ENCODE measurements at places on chromosomes 3 and 15.

- DNase-seq: no peak
Measured at GRCh38 chr3:113783980-113784379, 37.1 kb downstream of the ATP6V1A start.

DNA sequence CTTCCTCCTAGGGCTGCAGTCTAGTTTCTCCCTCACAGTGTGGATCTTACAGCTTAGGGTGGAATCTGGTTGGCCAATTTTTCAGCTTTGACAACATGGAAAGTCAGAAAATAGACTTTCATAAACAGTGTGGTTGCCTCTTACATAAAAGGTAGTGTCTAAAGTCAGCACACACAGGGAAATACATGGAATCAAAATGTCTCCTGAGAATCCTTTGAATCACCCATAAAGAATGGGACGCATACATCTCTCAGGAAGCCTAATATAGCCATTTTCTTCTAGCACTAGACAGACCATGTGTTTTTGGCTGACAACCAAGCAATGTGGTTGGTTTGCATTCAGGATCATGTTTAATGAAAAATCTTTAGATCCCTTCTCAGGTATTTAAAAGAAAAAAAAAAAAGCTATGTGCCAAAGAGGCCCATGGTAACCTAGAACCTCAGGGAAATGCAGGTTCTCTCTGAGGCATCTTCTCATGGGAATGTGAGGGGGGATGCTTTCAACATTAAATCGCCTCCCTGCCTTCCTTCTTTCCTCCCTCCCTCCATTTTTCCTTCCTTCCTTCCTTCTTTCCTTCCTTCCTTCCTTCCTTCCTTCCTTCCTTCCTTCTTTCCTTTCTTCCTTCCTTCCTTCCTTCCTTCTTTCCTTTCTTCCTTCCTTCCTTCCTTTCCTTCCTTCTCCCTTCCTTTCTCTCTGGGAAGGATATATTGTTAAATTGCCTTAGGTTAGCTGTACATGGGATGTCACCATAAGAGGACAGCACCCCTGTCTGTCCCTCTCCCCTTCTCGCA lies 34.3 kb upstream of the ZBTB38 start:
- DNase-seq: no peak

GRCh38 chr15:87703327-87704111 lies 553.0 kb downstream of the NTRK3 start:
- no peak for DNase-seq

DNA sequence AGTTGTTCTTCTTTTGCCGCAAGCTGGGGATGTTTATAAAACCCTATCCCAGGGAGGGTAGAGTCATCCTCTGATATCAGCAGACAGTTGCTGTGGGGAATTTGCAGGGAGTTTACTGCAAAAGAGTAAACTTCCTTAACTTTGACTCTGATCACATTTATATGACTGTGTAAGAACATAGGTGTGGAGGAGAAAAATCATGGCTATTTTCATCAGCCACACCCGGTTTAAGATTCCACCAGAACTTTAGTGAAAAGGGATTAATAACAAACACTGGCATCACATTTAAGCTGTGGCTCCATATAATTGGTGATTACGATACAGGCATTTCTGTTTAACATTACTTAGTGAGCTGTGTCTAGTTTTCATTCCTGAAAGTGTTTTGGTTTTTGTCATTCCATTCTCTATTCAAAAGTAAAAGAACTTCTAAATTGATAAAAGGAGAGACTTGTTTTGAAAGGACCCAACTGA lies 143.1 kb downstream of the MYLK start:
- DNase-seq: no peak

DNA sequence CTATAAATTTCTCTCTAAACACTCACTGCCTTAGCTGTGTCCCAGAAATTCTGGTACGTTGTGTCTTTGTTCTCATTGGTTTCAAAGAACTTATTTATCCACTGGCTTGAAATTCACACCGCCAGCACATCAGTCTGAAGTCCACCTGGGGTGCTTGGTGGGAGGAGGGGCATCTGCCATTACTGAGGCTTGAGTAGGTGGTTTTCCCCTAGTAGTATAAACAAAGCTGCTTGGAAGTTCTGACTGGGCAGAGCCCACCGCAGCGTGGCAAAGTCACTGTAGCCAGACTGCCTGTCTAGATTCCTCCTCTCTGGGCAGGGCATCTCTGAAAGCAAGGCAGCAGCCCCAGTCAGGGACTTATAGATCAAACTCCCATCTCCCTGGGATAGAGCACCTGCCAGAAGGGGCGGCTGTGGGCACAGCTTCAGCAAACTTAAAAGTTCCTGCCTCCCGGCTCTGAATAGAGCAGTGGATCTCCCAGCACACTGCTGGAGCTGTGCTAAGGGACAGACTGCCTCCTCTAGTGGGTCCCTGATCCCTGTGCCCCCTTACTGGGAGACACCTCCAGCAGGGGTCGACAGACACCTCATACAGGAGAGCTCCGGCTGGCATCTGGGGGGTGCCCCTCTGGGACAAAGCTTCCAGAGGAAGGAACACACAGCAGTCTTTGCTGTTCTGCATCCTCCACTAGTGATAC lies 114.1 kb downstream of the SUCLG2 start:
- no peak for DNase-seq

DNA sequence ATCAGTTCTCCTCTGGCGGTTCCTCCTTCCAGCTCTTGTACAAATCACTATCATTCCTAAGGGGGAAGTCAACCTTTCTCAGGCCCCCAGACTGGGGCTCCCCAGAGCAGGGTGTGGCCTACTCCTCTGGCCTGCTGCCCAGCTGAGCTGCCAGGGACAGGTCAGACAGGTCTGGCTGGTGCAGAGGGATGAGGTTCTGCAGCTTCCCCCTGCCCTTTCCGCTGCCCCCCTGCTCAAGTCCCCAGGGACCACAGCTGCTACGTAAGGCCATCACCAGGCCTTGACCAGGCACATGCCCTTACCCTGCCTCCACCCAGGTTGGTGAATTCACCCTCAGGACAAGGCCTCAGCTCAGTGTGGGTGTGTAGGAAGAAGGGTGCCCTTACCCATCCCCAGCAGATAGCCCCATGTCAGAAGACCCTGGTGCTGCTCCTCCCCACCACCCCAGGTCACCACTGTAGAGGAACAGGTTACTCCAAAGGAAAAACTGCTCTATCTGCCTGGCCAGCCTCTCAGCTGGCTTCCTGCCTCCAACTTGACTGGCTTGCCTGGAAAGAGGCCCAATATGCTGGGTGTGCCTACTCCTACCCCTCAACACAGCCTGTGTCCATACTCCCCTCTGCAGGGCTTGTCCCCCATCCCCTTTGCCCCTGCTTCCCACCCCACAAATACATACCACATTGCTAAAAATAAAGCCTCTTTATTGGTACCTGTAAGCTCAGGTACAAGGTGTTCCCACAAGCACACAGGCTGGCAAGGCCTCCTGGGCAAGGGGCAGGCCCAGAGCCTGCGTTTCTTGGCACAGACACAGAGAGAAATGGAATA lies 12.0 kb downstream of the CSRNP1 start:
- DNase-seq: no peak

GRCh38 chr3:74469713-74470112 lies 144.7 kb downstream of the CNTN3 start:
- DNase-seq: no peak

DNA sequence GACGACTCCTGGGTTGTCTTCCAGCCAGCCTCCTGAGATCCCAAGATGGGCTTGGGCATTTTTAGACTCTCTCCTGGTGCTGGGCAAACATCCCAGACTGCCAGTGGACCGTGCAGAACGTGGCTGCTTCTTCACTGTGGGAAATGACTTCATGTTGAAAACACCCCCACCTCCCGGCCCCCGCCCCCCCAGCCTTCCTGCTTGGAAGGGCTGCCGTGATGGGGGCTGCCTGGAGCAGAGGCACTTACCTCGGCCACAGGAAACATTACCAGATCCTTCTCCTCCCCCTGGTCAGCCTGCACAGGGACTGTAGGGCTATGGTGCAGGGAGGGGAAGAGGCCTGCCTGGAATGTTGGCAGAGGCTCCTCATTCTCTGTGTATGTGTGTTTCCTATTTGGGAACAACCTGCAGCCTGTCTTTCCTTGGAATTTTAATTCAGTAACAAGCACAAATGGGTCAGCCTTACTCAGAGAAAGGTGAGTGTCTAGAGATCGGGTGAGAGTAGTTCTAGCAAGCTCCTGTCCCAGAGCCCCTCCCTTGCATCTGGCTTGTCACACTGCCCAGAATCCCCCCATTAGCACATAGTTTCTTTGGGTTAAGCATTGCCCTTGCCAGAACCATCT lies 90.8 kb downstream of the ANP32A start:
- no peak for DNase-seq

GRCh38 chr3:141094790-141095545 lies 43.8 kb downstream of the SPSB4 start:
- no peak for DNase-seq

DNA sequence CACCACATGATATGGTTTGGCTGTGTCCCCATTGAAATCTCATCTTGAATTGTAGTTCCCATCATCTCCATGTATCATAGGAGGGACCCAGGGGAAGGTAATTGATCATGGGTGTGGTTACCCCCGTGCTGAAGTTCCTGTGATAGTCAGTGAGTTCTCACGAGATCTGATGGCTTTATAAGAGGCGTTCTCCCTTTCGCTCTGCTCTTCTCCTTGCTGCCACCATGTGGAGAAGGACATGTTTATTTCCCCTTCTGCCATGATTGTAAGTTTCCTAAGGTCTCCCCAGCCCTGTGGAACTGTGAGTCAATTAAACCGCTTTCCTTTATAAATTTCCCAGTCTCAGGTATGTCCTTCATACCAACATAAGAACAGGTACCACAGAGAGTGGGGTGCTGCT lies 21.9 kb downstream of the OSTN start:
- DNase-seq: no peak

DNA sequence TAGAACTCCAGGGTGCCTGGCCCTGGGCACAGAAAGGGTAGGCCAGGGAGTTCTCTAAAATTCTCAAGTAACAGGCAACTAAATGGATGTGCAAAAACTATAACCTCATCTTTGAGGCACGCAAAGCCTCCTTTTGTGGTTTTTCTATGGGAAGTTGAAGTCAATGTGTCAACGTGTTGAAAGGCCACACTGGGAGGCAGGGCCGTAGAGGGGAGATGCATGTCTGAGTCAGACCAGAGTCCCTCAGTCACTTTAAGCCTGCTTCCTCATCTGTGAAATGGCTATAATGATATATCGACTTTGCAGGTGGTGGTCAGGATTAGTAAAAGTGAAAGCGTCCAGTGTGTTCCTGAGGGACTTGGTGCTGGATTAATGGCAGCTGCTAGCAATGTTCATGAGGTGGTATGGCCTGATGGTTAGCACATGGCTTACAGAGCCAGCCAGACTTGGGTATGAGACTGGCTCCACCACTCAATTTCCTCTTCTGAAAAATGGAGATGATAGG lies 17.0 kb downstream of the TGM5 start:
- no peak for DNase-seq

DNA sequence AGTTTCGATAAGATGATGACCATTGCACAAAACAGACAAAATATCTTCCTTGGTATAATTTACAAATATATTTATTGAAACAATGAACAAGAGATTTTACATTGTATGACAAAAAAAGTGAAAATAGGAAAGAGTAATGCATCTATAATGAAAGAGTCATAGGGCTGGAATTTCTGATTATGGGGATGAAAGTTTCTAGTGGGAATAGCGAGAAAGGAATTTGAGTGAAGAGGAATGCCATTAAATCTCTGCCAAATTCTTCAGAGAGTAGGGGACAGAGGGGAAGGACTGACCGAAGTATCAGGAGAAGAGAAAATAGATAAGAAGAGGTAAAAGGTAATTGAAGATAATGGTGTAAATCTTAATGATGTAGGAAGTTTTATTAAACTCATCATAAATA lies 125.4 kb downstream of the VGLL3 start:
- no peak for DNase-seq

GRCh38 chr3:124981472-124981871 lies 46.9 kb upstream of the MUC13 start:
- no peak for DNase-seq

DNA sequence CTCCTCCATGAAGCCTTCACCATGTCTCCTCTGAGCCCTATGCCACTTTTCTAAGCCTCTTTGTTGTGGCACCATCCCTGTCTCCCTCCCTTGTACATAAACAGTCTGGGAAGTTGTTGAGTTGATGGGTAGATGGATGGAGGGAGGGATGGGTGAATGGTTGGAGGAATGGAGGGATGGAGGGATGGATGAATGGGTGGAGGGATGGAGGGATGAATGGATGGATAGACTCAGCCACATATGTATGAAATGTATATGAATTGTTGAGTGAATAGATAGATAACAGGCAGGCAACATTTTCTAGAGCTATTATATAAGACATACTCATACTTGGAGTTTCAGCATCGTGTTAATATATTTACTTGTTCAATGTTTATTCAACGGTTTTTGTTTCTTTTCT lies 58.3 kb upstream of the HES1 start:
- no peak for DNase-seq

DNA sequence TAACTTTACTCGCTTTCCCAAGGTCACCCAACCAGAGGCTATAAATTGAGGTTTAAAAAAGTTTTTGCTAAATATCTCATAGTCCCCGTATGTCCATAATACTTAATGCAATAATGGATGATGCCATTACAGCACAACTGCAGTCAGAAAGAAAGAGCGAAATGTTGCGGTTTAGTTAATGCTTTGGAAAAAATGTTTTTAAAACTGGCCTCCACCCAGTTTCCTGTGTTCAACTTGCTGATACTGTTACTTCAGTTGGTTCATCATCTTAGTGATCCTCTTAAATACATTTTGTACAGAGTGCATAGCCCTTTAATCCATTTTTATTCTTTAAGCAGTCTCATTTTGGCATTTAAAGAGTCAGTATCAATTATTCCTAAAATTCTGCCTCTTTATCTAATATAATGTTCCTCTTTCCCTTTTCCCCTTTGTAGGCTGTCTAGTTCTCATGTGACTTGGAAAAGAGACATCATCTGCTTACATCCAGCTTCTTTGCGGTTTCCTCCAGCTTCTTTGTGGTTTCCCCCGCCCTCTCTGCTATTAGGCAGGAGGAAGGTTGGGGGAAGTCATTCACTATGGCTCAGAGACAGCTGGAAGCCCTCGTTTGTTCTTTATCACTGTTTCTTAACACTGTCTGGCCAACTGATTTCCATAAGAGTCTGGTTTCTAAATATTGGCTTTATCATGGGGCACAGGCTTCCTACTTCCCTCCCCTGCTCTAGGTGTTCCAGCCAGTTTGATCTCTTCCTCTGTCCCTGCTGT lies 154.3 kb downstream of the GOLIM4 start:
- no peak for DNase-seq
